Peyer's patch (tissue), 4 donors: ENCODE measurements at places on chromosomes 13 and 19. TPM values are rescaled to one million over a fixed set of nuclear protein-coding genes. Genes with fewer than 3 reads are reported as not detected.

GRCh38 chr19:41521931-41522555 is 53.9 kb upstream of the CEACAM21 start:
- no peak for DNase-seq

Gene CD33
- 22.3 TPM for total RNA-seq

Gene C19orf81
- not detected for total RNA-seq

Gene KIR2DL4
- total RNA-seq = 2.0 TPM

Gene ZNF878
- total RNA-seq = not detected
